ENCODE measurements at places on chromosomes 7 and 10.

- DNase-seq = no peak
These were observed 8.3 kb downstream of the IQCE start for GRCh38 chr7:2566890-2567678.

DNA sequence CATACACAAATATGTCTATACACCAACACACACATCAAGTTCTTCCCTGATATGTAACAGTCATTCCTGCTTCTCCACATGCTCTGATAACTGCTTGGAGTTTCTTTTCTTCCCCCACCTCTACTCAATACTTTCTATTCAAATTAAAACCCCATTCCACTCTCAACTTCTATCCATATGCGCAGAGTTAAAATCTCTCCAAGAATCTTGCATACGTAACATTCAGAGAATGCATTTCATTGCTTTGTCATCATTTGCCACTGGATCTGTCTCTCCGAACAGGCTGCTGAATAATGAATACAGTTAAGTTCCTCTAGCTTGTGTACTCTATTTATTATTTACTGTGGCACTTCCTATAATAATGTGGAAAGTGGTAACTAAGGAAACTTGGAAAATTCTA, 68.8 kb downstream of the DGKB start:
- no peak for DNase-seq

GRCh38 chr7:30750683-30751650, 968 bp upstream of the INMT start:
- no peak for DNase-seq

DNA sequence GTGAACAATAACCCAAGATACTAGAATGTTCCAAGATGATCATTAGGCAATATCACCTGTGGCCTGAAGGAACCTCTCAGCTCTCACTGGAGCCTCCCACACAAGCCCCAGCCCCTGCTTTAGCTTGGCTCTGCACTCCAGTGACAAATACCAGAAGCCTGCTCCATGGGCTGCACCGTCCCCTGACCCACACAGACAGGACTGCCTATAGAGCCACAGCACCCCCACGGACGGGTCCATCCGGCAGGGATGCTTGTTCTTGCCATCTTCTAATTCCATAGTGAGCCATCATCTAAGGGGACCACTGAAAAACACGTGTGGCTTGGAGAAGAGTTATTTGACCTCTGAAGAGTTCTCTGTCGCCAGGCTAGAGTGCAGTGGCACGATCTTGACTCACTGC, 100.9 kb downstream of the PTN start:
- DNase-seq = no peak

DNA sequence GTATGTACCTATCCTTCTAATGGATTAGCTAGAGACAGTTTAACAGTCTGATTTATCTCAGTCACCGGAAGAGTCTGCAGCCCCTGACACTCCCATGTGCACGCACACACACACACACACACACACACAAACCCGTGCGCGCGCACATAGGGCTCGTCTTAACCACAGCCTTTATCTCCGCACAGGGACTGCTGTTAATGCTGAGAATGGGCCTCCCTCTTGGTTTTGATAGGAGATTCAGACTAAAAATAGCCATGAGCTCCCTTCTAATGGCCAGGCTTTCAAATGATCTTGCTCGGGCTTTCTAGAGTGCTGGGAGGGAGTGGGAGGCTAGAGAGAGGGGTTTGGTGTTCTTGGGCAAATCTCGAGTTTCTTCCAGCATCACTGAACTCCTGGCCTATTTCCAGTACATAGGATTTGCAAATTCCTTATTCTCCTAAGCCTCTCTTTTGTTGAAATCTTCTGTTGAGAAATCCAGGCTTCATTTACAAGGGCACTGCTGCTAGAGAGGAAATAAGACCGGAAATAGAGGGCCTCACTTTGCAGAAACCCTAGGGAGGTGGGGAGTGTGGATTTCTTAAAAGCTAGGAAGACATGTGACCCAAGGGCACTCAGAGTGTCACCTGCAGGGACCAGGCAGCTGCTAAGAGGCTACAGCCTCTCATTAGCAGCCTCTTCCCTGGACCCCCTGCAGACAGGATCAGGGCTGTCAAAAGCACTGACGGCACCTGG, 2.4 kb downstream of the TMEM72 start:
- no peak for DNase-seq

DNA sequence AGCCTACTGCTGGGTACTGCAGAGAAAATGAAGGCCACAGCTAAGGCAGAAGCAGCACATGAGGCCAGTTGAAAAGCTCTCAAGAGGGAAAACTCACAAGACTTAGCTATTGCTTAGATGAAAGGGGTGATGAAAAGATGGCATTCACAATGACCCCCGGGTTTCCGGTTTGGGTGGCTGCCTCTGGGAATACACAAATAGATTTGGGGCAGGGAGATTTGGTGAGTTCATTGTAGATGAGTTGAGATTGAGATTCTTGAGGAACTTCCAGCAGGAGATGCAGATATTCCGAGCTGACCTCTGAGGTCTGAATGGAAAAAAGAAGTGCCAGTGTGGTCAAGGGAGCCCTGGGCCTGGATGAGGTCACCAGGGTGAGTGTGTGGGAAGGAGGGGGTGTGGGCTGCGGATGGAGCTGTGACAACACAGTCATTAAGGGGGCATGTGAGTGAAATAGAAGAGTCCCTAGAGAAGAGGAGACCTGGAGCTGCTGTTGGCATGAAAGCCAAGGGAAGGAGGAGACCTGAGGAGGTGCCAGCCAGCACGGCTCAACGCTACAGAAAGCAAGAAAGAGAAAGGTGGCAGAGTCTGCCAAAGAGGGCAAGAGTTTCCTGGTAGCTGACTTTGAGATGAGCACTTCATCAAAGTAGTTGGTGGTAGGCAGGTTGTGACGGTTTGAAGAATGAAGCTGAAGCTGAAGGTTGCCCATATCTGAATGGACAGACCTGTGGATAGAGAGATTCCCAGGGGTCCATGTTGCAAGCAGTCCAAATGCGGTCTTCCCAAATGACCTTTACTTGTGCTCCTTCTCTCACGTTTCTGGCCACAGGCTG, 43.7 kb downstream of the HIF1AN start:
- no peak for DNase-seq

GRCh38 chr10:77190291-77190690, 447.3 kb downstream of the KCNMA1 start:
- no peak for DNase-seq

DNA sequence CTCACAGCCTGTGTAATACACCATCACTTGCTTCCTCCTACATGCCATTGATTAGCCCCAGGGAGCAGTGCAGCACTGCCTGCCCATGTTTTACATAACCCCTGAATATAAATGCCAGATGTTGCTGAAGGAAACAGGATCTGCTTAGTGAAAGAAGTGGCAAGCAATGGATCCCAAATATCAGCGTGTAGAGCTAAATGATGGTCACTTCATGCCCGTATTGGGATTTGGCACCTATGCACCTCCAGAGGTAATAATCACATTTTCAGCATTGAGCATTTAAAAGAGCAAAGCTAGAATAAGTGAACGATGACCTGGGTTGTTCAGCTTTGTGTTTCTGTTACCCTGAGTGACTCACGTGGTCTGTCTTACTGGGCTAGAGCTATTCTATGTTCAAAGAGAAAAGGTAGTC, at the start of gene AKR1C4:
Gene AKR1C4 (plus strand): TSS at position 136 of the 412 bp plus-strand sequence. CDS start 31 bp downstream, at position 167.
- no peak for DNase-seq

DNA sequence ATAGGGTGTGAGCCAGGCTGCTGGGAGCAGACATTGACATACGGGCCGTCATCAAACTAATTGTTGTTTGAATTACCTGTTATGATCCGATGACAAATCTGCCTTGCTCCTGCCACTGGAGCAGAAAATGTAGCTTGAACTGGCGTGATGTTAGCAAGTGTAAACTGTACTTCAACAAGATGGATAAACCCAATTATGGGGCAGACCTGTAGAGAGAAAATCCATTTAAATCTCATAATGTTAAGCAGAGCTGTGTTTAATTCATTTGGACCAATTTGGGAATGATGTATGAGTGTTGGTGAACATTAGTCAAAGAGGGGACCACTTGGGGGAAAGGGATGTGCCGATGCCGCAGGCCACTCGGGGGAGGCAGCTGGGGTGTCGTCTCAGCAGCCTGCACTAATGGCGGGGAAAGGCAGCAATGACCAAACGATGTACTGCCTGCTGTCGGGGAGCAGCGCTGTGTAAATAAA, 27.4 kb downstream of the TCF7L2 start:
- DNase-seq = no peak

GRCh38 chr7:936386-937054, 18.0 kb downstream of the ADAP1 start:
- no peak for DNase-seq

DNA sequence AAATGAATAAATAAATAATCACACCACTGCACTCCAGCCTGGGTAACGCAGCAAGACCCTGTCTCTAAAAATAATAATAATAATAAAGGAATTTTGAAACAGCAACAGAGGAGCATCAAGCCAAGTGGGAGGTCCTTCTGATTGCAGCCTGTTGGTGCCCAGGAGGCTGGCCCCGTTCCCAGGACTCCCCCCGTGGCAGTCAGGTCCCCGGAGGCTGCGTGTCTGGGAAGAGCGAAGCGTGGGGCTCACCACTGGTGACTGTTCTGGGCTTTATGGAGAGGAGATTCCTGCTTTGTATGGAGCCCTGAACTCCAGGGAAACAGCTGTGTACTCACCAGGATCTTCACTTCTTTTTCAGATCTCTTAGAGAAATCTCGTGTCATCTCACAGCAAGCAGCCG, 19.3 kb upstream of the MYH16 start:
- no peak for DNase-seq

- DNase-seq = no peak
These were observed 138.9 kb downstream of the ARHGAP22 start for GRCh38 chr10:48465860-48466521.

DNA sequence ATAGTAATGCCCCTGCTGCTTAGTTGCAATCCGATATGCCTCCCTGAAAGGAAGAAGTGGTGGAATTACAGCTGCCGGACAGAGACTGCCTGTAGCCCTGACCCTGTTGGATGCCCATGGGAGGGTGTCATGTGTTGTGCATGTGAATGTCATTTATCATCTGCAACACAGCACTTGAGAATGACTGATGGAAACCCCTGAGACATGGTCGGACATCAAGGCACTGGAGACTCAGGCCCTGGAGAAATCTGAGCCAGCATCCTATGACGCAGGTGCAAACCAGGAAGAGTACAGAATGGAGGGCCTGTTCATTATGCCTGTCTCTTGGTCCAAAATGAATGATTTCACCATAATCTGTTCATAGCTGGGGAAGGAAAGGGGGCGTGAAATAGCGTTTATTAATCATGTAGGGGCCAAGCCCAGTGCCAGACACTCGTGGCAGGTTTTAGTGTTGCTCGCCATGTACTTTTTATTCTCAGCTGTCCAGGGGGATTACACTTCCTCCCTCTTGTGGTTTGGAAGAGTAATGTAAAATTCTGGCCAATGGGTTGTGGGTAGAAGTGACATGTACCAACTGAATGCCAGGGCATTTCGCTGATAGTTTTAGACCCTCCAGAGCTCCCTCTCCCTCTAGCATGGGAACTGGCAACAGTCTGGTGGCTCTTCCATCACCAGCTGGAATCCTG, 23.0 kb upstream of the LEP start:
- DNase-seq = no peak

DNA sequence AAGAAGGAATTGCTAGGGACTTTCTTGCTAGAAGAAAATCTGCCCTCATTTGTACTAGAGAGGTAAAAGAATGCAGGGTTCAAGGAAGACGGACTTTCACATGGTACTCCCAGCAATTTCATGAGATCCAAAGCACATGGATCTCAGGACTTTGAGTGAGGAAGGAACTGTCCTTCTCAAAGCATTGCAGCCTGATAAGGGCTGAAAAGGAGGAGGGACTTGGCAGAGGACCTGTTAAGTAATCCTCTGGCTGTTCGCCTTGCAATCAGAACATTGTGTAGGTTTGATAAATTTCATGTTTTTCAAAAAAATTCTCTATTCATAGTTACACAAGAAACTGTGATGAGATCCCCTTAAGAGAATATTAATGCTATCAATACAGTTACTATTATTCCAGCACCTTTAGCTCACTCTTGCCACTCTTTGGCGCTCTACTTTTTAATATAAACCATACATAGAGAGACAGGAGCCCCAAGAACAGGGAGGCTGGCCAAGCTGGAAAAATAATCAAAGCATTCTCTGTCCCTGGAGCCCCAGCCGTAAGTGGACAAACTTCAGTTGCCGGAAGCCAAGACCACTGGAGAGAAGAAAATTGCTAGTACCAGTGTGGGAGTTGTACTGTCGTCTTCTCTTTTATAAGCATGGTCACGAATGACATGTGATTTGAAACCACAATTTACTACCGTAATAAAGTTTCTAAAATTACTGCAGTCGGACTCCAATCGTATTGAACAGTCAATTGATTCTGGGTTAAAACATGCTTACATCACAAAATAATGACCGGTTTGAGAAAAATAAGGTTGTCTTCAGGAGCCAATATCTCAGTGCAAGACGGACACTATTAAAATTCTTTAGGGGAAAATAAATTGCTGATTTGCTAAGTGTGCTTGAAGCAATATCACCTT, 424.4 kb downstream of the SDK1 start:
- no peak for DNase-seq

DNA sequence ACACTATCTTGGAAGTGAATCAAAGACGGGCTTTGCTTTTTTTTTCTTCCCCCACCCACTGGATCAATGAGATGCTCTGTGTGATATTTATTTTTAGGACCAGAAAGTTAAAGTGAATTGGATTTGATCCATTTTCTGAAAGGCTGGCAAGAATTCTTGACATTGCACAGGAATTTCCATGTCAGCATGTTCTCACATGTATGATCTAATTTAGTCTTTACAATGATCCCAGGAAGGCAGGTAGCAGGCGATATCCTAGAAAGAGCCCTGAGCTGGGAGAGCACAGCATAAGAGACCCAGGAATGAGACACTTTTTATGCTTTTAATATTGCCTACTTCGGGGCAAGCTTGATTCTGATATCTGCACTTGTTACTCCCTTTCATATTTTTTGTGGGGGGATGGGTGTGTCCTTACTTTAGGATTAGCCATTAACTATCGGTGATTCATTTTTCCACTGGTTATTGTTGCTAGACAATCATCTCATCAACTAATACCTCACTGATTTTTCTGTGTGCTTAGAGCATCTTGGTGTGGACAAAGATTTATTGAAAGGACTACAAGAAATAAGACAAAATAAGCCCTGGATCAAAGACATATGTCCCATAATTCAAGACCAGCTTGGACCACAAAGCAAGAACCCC, 58.1 kb downstream of the NRP1 start:
- DNase-seq = no peak

DNA sequence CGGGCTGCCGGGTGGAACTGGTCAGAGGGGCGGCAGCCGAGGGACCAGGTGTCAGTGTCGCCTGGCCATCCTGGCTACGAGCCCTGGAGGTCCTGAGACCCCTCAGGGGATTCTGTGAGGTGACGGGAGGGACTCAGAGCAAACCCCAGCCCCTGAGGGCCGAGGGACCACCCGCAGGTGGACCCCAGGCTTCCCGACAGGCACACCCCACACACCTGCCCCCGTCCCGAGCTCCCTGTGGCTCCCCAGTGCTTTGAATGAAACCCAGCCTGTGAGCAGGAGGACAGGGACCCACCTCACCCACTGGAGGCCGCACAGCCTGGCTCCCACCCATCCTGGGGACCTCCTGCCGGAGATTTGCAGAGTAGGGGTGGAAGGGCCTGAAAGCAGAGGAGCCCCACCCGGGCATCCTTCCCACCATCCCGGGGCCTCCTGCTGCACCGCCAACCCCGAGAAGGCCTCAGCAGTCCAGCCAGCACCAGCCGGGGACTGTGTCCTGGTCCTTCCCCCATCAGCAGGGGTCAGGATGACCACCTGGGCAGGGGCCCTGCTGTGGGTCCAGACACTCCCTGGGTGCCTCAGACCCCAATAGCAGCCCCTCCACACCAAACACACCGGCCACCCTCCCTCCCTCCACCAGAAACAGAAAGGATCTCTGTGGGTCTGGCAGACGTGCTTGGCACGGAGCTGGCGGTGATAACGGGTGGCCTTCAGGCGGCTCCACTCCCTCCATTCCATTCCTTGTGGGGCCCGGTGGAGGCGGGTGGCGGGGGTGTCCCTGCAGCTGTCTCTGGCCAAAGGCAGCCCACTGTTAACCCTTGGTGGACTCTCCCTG, 13.9 kb downstream of the VENTX start:
- no peak for DNase-seq

Measured in T47D (cell line).